ENCODE measurements at places on chromosomes 5 and 9.

DNA sequence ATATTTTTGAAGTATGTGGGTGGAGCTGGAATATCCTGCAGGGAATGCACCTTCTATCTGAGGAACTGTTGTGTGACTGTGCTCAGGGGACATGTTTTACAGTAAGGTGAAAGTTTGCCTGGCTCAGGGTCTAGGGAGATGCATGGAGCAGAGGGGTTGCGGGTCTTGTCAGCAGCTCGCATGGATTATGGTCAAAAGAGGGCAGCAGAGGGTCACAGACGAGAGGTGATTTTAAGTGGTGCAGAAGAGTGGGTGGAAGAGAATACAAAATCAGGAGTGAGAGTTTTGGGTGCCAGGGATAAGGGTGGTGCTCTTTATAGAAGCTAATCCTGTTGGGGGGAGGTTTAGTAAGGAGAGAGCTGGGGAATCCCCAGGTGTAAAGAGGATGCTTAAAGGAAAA, 53.5 kb upstream of the GRIN3A start:
- DNase-seq = peak; percentile 55

- peak; percentile 63 for DNase-seq
These were observed 7.5 kb upstream of the ANKRD33B start for GRCh38 chr5:10556289-10556807.

GRCh38 chr9:28900406-28900805, 1327.1 kb upstream of the C9orf72 start:
- DNase-seq = no peak

DNA sequence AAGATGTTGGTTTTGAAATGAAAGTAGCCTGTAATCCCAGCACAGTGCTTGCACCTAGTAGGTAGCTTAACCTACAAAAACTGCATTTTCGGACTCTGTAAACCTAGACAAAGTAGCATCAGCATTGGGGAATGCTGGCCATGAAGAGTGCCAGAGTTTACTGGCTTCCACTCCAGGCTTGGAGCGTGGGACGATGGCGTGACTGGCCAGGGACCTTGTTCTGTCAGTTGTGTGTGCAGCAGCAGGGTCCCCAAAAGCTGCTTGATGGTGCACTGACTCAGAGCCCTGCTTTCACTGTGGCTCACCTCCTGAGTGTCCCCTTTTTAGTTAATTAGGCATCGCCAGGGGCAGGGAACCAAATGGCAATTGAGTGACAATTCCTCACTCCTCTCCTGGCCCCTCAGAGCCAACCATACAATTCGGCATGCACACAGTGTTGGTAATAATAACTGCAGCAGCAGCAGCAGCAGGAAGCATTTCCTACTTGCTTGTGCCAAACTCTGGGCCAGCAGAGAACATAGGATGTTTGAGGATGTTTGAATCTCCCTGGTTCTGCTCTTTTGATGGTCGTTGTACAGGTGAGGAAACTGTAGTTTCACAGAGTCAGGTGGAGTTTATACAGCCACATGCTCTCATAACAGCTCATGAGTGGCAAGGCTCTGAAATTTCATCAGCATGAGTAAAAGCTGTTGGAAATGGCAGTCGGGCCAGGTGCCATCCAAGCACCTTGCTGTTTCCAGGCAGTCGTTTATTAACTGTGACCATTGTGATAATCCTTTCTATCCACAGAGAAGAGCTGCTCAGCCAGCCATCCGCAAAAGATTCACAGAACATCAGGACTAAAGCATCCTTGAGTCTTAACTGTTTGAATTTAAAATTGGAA, 4.2 kb downstream of the UBE2QL1 start:
- DNase-seq = no peak

- DNase-seq = no peak
These were observed 166.0 kb downstream of the ADAMTS12 start for GRCh38 chr5:33725806-33726205.

- DNase-seq = no peak
These were observed 14.9 kb downstream of the COL5A1 start for GRCh38 chr9:134656334-134657006.

DNA sequence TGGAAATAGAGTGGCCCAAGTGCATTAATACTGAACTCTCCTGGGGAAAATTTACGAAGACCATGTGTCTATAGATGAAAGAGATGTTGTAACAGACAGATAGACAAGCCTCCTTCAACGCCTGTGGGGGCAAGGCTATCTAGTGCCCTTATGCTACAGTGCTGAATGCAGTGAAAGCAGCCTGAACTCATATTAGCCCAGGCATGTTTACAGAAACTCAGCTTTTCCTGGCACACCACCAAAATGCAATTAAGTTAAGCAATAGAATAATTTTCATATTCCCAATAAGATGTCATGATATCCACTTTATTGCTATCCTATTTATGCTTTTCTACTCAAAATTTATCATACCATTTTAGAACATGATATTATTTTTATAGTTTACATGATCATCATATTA, 277.0 kb downstream of the DIRAS2 start:
- no peak for DNase-seq

DNA sequence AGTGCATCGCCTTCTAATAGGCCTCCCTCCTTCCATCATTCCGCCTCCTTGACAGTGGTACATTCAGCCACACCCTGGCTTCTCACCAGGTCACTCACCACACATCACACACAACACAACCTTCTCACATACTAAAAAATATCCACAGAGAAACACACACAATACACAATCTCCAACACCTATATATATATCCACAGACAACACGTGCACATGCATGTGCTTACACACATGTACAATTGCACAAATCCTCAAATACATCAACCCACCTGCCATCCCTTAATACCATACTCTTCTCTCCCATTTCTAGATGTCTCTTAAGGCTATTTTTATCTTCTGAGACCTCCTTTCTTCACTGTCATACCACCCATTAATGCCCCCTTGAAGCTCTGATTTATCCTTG, 57.6 kb downstream of the PPP2R2B start:
- no peak for DNase-seq

DNA sequence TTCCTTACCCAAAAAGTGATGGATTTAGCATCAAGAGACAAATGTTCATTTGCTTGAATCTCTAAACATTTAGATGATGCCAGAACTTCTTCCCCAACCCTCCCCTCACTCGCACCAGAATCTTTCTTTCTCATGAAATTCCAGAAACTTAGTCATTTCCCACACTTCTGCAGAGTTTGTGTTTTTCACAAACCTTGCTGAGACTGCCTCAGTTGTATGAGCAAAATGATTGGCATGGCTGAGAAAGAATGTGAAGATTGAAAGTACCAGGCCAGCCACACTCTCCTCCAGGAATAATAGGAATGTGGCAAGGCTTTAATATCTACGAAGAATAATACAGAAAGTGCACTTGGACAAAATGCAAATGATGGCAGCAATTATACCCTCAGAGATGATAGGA, 428.3 kb upstream of the CDH6 start:
- no peak for DNase-seq

GRCh38 chr9:93096131-93096802, at the start of gene CARD19:
TSS of gene CARD19 (plus strand) at chr9:93096217. CDS start at chr9:93096346, 129 bp downstream.
- peak; percentile 46 for DNase-seq

- no peak for DNase-seq
These were observed 86.7 kb downstream of the PRKACG start for GRCh38 chr9:68927165-68927564.

- DNase-seq = peak; percentile 53
These were observed 42.7 kb upstream of the FUBP3 start for GRCh38 chr9:130536701-130537107.

- no peak for DNase-seq
These were observed 81.9 kb upstream of the LHFPL2 start for GRCh38 chr5:78730300-78731094.

DNA sequence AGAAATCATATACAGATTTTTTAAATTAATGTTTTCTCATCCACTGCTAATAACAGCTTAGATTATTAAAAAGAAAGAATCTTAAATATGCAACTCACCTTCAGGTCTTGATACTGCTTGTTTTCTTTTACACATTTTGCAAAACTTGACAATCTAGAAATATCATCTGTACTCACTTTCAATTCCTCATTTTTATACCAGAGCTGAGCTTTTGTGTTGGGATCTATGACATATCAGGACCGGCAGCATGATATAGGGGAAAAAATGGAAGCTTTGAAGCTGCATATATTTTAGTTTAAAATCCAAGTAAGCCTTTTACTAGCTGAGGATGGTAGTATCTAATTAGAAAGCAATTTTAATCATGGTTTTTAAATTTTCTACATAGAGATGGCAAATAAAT, 75.7 kb upstream of the SMARCA2 start:
- DNase-seq = no peak

DNA sequence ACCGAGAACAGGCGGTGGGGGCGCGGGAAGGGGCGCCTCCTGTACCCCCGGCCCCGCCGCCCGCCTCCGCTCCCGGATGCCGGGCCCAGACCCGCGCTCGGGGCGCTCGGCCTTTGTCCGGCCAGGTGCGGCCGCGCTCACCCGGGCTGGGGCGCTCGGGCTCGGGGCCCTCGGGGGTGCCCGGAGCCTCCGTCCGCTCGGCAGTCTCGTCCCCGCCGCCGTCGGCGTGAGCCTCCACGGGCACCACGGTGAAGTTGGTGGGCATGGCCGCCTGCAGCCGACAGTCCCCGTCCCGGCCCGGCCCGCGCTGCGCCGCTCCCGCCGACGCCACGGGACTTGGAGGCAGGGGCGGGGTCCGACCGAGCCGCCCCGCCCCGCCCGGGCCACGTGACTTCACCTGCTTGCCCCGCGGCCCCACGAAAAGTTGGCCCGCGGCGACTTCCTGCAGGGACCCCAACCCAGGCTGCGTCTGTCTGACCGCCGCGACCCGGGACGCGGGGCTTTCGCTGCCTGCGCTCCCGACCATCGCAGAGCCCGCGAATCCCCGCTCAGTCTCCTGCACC, at the start of gene SLC12A7:
Gene SLC12A7 (minus strand): TSS at position 337 of the 563 bp plus-strand sequence. CDS start 72 bp downstream, at position 265.
- no peak for DNase-seq

- no peak for DNase-seq
These were observed 183.4 kb upstream of the NR3C1 start for GRCh38 chr5:143586781-143587362.

DNA sequence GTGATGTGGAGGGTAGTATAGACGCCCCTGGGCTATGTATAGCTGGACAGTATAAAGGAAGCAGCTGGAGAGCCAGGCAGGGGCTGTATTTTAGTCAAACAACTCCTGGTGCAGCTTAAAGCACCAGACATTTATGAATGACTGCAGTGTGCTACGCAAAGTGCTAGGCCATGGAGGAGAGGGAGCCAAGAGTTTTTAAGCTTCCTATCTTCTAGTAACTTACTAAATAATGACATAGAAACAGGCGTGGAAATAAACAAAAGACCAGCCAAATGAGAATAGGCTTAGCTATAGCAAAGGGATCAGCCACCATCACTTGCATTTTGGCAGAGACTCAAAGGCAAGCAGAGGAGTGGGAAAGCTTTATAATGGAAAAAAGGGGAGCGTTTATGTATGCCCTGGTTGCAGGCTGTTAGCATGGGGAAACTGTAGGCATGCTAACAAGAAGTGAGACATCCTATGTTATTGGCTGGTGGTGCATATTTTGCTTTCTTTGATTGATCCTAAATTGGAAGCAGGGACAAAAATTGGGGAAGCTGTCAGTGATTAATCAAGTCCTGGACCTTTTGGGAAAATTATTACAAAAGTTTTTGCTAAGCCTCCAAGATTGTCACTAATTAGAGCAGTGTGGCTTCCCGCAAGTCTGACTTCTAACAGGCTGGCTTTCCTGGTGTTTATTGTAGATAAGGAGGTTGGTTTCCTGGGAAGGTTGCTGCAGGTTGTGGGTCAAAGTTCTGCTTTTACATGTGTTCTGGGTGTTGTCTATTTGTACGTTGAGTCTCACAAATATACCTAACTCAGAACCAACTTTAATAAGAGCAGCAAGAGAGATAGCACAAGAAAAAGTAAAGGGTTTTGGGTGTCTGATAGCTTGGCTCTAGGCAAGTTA, 46.6 kb downstream of the RAB3C start:
- DNase-seq = no peak

- no peak for DNase-seq
These were observed 2.1 kb downstream of the MGAT4B start for GRCh38 chr5:179804555-179804947.

DNA sequence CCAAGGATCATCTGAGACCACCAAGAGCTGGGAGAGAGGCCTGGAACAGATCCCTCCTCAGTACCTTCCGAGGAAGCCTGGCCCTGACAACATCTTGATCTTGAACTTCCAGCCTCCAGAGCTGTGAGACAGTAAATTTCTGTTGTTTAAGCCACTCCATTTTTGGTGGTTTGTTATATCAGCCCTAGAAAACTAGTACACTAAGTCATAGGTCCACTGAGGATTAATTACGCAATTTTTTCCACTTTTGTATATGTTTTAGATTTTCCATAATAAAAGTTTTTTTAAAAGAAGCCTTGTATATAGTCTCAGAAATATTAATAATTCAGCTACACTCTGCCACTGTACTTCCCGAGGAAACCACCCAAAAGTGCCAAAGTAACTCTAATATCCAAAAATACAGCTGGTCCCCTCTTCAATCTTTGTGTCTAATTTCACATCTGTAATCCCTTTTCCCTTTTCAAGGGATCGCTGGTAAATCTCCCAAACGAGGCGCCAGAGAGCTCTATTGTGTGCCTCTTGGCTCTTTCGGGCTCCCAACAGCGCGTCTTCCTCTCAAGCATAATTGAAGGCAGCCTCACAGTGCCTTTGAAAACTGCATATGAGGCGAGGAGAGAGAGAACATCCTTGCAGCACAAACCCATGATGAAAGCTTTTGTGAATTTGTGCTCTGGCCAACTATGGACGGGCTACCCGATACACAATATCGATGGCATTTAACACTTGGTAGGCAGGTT, 32.7 kb downstream of the PRUNE2 start:
- peak; percentile 43 for DNase-seq

DNA sequence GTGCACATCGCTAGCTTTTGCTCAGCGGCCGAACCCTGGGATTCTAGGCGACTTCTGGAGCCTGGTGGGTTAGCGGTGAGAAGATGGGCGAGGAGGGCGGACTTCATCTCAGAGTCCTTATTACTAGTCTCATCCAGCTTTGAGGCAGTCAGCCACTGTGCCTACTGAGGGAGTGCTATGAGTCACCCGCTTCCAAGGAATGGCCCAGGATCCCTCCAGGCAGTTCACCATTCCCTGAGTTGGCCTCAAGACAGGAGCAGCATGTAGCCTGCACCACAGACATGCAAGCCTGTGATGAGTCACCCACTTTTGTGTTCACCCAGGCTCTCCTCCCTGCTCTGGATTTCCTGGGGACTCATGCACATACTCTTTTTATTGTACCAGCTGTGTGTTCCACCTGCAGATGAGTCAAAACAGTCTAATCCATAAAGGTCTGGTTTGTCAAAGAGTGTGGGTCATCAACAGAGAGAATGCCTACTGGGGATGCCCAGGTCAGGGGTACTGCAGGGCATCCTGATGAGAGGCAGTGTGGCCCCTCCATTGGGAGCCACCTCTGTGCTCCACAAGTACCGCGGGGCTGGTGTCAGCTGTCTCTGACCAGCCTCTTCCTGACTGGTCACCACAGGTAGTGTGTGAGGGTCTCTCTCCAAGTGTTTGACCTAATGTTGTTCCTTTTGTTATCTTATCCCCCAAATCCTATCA, 20.2 kb downstream of the SLC22A5 start:
- peak; percentile 91 for DNase-seq

DNA sequence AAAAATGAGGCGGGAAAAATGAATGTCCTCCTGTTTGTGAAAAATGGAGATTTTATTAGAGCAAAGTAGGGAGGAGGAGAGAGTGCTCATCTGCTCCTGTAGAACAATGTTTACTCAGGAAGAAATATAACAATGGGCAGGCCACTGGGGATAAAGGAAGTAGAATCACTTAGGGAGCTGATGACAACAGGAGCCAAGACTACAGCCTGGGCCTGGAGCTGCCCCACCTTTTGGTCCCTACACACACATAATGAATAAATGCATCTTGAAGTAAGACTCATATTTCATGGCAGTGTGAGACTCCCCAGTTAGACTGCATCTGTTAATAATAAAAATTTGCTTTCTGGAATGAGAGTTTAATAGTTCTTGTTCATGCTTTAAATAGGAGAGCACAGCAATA, 1939.8 kb downstream of the EFNA5 start:
- no peak for DNase-seq
